ENCODE measurements at places on chromosomes 12 and 14.

DNA sequence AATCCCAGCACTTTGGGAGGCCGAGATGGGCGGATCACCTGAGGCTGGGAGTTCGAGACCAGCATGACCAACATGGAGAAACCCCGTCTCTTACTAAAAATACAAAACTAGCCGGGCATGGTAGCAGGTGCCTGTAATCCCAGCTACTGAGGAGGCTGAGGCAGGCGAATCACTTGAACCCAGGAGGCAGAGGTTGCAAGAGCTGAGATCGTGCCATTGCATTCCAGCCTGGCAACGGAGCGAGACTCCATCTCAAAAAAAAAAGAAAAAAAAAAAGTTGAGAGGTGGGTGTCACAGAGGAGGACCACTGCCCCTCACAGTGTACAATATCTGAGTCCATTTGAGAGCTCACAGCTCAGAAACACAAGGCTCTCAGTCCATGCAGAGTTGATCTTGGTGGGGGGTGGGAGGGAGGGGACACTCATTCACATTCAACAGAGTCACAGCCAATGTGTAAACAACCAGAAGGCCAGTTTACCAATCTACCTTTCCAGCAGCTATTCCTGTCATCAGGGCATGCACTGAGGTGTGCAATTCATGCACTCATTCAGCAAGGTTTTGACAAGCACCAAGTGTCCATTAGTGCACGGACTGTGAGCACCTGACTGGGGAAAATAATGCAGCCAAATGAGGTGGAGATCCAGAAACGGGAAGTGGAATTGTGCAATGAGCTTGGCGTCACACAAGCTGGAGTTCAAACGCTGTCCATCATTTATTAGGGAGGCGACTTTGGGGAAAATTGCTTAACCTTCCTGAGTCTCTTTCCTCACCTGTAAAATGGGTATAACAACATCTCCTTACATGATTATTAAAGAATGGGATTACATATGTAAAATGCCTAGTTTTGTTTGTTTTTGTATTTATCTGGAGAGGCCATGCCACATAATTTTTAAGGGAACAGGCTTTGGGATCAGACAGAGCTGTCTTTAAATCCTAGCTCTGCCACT lies 4.4 kb upstream of the EIF5 start:
- no peak for DNase-seq

DNA sequence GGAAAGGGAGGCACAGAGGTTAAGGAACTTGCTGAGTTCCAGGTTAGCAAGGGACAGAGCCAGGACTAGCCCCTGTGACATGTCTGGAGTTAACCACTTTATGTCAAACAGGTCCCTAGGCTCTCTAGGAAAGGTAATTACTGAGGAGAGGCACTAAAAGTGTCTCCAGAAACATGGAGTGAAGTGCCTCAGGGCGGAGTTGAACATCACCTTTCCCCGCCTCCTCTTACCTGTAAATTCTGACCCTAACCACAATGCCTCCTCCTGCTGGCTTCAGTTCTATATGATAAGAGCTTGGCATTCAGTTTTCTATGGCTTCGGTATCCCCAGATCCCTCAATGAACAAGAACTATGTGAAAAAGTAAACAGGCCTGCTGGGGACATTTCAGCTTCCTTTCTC lies 18.1 kb downstream of the RPH3A start:
- DNase-seq = no peak

DNA sequence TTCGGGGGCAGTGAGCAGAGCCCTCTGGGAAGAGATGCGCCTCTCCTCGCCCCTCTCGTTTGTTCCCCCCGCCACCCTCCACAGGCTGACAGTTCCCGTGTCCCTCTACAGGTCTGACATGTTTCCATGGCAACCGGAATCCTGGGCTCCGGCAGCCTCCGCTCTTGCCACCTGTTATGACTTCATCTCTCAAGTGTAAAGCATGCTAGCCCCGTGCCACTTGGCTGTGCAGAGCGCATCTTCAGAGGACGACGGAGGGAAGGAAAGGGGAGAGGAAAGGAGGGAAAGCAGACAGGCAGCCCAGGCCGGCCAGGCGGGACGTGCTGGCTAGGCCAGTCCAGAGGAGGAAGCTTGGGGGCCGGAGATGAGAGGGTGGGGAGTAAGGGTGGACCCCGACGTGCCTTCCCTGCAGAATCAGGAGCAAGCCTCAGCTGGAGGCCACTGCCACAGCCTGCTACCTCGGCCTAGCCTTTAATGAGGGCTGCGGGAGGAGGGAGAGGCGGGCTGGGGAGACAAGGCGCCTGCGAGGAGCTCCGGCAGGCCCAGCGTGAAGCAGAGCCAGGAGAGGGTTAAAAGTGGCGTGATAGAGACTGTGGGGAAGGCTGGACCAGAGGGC lies 214.3 kb downstream of the DPF3 start:
- no peak for DNase-seq

GRCh38 chr12:12807970-12808702 lies 5.0 kb upstream of the DDX47 start:
- peak; percentile 84 for DNase-seq

DNA sequence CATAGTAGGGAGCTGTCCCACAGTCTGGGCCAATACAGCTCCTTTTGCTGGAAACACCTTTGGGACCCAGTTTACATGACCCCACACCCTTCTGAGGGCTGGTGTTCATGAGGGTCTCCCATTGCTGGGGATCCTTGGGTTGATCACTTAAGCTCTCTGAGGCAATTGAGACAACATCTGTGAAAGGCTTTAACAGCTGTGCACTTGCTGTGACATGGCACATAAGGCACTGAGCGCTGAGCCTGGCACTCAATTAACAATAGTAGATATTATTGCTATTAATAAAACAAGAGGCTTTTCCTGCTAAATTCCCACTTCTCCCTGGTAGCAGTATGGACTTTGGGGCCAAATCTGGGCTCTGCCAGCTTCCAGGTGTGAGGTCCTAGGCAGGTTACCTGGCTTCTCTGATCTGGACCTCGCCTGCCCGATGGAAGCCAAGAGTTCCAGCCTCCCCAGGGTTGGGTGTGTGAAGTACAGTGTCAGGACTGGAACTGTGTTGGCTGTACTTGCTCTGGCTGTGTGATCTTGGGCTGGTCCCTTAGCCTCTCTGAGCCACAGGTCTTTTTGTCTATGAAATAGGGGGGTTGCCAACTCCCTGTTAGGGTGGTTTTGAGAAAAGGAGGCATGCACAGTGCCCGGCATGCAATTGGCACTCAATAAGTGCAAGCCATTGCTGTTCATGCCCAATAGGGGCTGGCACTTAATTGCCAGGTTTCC lies 3.1 kb downstream of the SH2B3 start:
- no peak for DNase-seq

- no peak for DNase-seq
These were observed 59.1 kb upstream of the BICD1 start for GRCh38 chr12:32047357-32048212.

DNA sequence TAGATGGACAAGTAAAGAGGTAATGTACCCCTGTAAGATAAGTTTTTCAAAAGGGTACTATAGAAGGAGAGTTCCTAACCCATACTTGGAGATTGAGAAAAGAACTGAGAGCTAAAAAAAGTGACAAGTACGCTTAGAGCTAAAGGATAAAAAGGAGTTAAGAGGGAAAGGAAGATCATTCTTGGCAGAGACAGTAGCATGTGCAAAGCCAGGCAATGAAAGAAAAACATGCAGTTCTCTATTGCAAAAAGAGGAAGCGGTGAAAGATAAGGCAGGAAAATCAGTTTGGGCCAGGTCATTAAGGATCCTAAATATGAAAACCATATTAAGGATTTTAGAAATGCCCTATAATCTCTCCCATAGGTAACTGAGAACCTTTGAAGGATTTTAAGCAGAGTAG lies 500.4 kb upstream of the GARIN6 start:
- no peak for DNase-seq

- no peak for DNase-seq
These were observed 3.1 kb downstream of the FKBP4 start for GRCh38 chr12:2797721-2798418.

All from natural killer cell (primary cell).